ENCODE measurements at places on chromosomes 5 and 9. TPM values are rescaled to one million over a fixed set of nuclear protein-coding genes. Genes with fewer than 3 reads are reported as not detected.

DNA sequence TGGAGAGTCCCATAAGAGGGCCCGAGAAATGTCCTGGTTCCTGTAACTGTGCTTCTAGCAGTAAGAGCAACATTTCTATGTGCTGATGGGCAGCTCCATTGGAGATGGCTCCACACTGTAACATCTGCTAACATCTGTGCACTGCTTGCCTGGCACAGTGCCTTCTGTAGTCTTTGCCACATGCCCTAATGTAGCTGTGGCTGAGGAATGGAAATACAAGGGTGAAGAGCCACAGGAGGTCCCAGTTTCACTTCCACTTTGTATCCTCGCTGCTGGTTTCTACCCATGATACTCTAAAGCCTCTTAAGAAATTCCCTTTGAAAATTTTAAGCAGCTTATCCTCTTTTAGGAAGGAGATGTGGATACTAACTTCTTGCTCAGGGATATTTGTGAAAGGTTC is 97.4 kb downstream of the HOMER1 start:
- H3K27ac ChIP-seq: no peak overlapping the region
- H3K27me3 ChIP-seq: no peaks in the 10 kb centered on the region
- H3K4me1 ChIP-seq: no peaks in the 10 kb centered on the region
- no peak overlapping the region for H3K4me3 ChIP-seq
- DNase-seq: no peak

The TMC1 gene
- 0.25 TPM for total RNA-seq

The SPEF2 gene
- 10.2 TPM for total RNA-seq

GRCh38 chr9:93520523-93520922 is 55.9 kb upstream of the PHF2 start:
- DNase-seq: no peak
- no peaks in the 10 kb centered on the region for H3K27me3 ChIP-seq
- peaks cover 3% of the 10 kb centered on the region for H3K4me1 ChIP-seq
- H3K4me3 ChIP-seq: no peak overlapping the region
- H3K27ac ChIP-seq: no peak overlapping the region
- no peaks in the 10 kb centered on the region for H3K36me3 ChIP-seq

DNA sequence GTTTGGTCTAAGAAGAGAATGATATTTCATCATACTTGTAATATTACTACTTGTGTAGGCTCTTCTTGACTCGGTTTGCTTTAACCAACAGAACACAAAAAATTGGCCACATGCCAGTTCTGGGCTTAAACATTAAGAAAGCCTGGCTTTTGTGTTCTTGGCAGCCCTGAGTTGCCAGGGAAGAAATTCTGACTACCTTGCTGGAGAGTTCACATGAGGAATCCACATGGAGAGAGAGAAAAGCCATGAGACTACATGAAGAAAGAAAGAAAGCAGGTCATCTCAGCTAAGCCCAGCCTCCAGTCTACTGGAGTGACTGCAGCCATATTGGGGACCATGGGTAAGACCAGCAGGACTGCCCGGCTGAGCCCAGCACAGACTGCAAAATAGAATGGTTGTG is 524.8 kb downstream of the RAB3C start:
- no peak overlapping the region for H3K27ac ChIP-seq
- no peaks in the 10 kb centered on the region for H3K4me1 ChIP-seq
- no peaks in the 10 kb centered on the region for H3K27me3 ChIP-seq
- no peak for DNase-seq
- no peak overlapping the region for H3K4me3 ChIP-seq

DNA sequence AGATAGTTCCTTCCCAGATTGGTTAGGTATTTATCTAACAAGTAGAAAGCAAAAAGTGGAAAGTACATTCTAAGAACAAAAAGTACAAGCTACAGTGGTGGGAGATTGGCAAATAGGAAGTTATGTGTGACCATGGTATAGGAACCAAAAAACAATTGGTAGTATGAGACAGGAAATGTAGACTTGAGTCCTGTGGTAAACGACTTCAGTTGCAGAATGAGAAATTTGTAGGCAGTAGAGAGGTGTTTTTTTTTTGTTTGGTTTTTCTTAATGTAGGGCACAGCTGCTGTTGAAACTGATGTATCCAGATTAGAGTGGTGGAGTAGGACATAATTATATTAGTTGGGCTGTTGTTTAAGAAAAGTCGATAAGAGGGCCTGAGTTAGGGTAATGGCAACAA is 72.0 kb downstream of the CCNH start:
- no peak overlapping the region for H3K4me3 ChIP-seq
- H3K27me3 ChIP-seq: no peaks in the 10 kb centered on the region
- H3K4me1 ChIP-seq: no peaks in the 10 kb centered on the region
- no peak overlapping the region for H3K27ac ChIP-seq
- no peaks in the 10 kb centered on the region for H3K36me3 ChIP-seq
- DNase-seq: no peak

DNA sequence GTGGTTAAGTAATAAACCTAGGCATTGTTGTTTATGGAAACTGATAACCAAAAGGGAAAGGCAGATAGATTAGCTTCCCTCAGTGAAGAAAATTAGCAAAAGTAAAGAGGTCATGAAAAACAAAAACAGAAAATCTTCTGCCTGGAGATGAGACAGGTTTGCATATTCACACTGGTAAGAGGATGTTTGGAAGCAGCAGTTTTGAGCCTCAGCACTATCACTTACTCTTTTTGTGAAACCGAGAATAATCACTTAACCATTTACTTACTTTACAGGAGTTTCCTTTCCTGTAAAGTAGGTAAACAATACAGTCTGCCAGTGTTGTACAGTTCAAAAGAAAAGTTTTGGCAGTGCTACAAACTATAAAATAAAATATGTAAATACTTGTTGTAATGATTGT is 35.5 kb upstream of the EMB start:
- H3K27me3 ChIP-seq: no peaks in the 10 kb centered on the region
- DNase-seq: no peak
- no peak overlapping the region for H3K4me3 ChIP-seq
- H3K4me1 ChIP-seq: no peaks in the 10 kb centered on the region
- no peak overlapping the region for H3K27ac ChIP-seq
- no peaks in the 10 kb centered on the region for H3K36me3 ChIP-seq

GRCh38 chr5:67021962-67022361 is 174.6 kb downstream of the CD180 start:
- no peaks in the 10 kb centered on the region for H3K27me3 ChIP-seq
- H3K27ac ChIP-seq: no peak overlapping the region
- H3K4me3 ChIP-seq: no peak overlapping the region
- H3K4me1 ChIP-seq: no peaks in the 10 kb centered on the region

DNA sequence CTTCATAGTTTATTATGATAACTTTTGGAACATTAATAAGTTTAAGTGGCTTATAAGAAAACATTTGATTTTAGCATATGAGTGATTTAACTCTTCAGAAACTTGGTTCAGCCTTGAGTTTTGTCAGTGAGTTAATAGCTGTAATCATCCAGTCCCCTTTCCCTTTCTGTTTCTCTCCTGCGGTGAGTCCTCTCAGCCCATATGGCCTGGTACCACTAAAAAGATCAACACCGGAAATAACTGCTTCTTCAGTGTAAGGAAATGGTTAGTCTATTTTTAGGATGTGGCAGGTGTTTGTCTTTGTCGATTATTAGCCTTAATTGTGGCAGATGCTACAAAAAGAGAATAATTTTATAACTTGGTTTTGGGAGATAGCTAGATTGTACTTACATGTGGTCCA is 120.2 kb upstream of the GRHPR start:
- H3K4me1 ChIP-seq: no peaks in the 10 kb centered on the region
- H3K36me3 ChIP-seq: no peaks in the 10 kb centered on the region

- H3K4me3 ChIP-seq: no peak overlapping the region
- H3K36me3 ChIP-seq: no peaks in the 10 kb centered on the region
- H3K27me3 ChIP-seq: no peaks in the 10 kb centered on the region
- H3K4me1 ChIP-seq: no peaks in the 10 kb centered on the region
These were observed 82.9 kb downstream of the JAKMIP2 start for GRCh38 chr5:147699496-147700088.

The CAMK4 gene
- total RNA-seq: 3.8 TPM

The ANP32B gene
- total RNA-seq: 55.8 TPM

DNA sequence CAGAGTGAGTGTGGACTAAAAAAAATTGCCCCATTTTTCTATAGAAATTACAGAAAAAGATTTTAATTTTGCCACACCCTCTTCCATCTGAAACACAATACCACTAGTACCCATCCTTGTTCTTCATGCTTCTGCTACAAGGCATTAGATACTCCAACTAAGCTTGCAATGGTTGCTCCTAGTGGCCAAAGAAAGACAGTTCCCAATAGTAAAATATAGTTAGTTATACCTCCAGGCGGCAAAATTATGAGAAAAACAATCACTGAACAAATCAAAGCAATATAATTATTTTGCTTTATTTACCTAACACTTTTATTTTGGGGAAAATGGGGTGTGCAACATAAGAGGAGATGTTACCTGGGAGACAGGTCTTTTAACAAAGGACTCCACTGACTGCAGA is 101.2 kb downstream of the RAPGEF6 start:
- no peak overlapping the region for H3K27ac ChIP-seq
- H3K4me3 ChIP-seq: no peak overlapping the region

The IL33 gene
- 11.8 TPM for total RNA-seq

- no peaks in the 10 kb centered on the region for H3K27me3 ChIP-seq
- no peak overlapping the region for H3K4me3 ChIP-seq
These were observed 55.8 kb downstream of the EPB41L4B start for GRCh38 chr9:109264877-109265587.

- H3K4me1 ChIP-seq: no peaks in the 10 kb centered on the region
- no peaks in the 10 kb centered on the region for H3K27me3 ChIP-seq
- H3K27ac ChIP-seq: no peak overlapping the region
These were observed 39.4 kb upstream of the MAP1B start for GRCh38 chr5:72067682-72068470.

The C5orf58 gene
- not detected for total RNA-seq

Data from ovary (tissue), 10 donors.